ENCODE measurements at places on chromosomes 5 and 9.
A peak's percentile ranks its signal among the peaks of the same experiment; 100 is the strongest.

GRCh38 chr9:107948086-107948485 is 458.5 kb upstream of the KLF4 start:
- no peak for DNase-seq

- no peak for DNase-seq
Observed at GRCh38 chr5:150112201-150113046, 26.1 kb upstream of the CSF1R start.

DNA sequence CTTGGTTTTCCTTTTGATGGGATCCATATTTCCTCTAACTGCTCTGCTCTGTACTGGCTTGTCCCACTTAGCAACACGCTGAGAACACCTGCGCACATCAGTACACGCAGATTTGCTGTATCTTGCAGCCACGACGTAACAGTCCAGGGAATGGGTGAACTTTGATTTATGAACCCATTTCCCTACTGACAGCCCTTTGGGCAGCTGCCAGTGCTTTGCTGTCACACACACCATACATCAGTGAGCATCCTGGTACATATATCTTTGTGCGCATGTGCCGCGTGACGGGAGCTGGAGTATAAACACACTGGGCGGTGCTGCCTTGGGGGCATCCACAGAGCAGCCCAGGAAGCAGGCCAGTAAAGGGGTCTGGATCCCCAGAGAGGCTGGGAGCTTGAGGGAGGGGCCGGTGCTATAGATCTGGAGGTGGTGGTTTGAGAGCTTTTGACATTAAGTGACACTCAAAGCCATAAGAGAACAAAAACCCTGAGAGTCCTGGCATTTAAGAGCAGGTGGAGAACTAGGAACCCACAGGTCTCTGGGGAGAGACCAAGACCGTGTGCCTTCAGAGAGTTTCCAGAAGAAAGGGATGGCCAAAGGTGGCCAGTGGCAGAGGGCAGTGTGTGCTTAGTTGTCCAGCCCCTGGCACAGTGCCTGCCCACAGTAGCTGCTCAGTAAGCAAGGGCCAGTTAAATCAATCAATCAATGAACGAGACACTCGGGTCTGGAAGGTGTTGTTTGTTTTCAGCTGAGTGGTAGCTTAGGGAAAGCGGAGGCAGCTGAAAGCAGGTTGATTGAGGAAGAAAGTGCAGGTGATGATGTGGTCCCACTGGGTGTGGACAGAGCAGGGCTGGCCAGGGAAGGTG is 53.7 kb downstream of the LMX1B start:
- no peak for DNase-seq

GRCh38 chr5:169791251-169791650 is 154.2 kb downstream of the DOCK2 start:
- no peak for DNase-seq

- DNase-seq = no peak
Observed at GRCh38 chr9:93621922-93622321, 45.5 kb downstream of the PHF2 start.

GRCh38 chr5:150918613-150919012 is 13.8 kb upstream of the ZNF300 start:
- peak; percentile 47 for DNase-seq

GRCh38 chr9:20941174-20941690 is 90.2 kb downstream of the HACD4 start:
- DNase-seq = peak; percentile 74

GRCh38 chr9:82891321-82891720 is 171.6 kb downstream of the RASEF start:
- no peak for DNase-seq

DNA sequence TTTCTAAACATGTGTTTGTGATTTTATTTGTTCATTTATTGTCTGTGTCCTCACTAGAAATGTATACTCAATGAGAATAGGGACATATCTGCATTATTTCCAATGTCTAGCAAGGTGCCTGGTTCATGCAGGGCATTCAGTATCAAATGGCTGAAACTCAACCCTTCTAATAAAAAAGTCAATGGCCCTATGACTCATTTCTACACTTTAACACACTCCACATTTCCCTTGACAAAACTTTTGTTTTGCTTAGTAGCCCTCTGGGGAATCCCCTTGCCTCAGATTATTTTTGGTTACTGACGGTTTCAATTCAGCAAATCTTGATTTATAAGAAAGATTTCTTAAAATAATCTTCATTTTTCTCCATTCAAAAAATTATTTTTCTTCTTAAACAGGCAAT is 206.0 kb upstream of the DMRTA1 start:
- peak; percentile 49 for DNase-seq

- DNase-seq = no peak
Observed at GRCh38 chr9:33687779-33688178, 107.6 kb upstream of the PRSS3 start.

GRCh38 chr5:107504424-107504823 is 166.3 kb downstream of the EFNA5 start:
- no peak for DNase-seq

- no peak for DNase-seq
Observed at GRCh38 chr5:103086547-103086946, 33.4 kb downstream of the GIN1 start.

GRCh38 chr9:33254211-33254610 is 10.3 kb downstream of the BAG1 start:
- DNase-seq = no peak

GRCh38 chr5:59401637-59402036 is 491.9 kb downstream of the PDE4D start:
- no peak for DNase-seq

GRCh38 chr5:15495026-15495425 is 5.0 kb upstream of the FBXL7 start:
- DNase-seq = no peak

DNA sequence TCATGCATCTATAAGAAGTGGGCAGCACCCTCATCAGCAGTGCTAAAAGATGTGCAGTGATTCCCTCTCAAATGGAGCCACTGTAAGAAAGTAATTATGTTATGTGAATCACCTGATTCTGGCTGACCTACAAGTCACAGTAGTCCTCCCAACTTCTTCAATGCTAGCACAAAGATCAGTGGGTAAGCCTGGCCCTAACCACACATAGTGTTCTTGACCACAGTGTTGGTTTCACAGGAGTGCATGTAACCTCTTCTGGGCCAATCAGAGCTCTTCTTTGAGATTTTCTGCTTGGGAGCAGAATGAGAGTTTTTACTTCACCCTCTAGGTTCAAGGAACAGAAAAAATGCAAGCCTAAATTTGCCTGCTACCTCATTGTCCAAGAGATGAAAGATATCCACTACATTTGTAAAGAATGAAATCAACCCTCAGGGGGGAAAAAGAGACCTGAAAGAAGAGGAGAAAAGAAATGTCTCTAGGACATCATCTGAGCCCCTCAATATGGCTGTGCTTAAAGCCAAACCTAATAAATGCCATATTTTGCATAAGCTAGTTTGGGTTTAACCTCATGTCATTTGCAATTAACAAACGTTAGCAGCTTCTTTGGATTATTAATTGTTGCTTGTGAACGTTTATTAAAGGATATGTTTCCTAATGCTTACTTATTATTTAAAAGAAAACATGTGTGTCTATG is 65.3 kb upstream of the ADRB2 start:
- DNase-seq = no peak

DNA sequence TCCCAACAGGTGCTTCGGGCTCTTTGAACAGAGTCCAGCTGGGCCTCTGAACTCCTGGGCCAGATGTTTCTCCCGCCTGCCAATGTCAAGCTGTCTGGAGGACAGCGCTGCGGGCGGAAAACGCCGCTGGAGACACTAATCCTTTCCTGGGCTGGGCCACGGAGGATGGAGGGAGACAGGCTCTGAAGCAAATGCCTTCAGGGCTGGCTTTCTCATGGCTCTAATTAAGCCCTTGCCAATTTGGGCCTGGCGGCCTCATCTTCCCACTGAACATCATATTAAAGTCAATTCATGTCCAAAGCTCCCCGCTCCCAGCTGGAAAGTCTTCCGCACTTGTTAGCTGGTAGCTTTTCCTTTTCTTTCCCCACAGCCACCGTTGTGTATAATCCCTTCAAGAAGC is 72.7 kb downstream of the NTNG2 start:
- no peak for DNase-seq

DNA sequence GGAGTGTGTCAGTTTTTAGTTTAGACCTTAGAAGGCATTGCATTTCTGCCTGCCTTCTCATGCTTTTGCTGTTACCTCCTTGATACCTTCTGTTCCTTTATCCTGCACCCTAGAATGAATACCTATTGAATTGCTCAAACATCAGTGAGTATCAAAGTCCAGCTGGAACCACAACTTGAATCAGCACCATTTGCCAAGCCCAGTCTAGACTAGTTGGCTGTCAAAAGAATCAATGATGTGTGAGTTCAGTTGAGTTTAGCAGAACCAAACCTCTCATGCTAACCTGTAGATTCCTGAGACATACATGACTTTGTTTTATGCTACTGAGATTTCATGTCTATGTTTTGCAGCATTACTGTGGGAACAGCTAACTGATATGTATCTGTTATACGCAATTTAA is 116.6 kb downstream of the FAM170A start:
- DNase-seq = no peak

DNA sequence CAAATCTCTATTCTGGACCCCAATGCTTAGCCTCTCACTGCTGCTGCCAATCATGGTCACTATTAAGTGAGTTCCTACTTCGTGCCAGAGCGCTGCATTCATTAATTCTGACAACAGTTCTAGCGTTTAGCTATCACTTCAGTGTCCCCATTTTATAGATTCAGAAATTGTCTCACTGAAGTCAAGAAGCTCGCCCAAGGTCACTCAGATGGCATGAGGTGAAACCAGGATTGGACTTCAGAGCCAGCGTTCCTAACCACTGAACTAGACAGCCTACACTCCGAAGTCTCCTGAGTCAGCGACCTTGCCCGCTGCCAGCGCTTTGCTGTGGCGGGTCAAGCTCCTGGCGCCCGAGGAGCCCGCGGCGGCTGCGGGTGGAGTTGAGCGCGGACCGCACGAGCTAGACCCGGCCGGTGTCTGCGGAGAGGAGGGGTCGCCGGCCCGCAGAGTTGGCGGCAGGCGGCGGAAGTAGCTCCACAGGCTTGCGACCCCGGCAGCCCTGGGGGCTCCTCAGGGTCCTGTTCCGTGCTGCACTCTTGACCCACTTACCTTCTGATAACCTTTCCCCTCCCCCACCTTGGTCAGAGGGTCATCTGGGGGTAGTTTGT is 2.1 kb upstream of the GABRB2 start:
- no peak for DNase-seq

- no peak for DNase-seq
Observed at GRCh38 chr9:79974806-79975422, 403.1 kb downstream of the TLE4 start.

DNA sequence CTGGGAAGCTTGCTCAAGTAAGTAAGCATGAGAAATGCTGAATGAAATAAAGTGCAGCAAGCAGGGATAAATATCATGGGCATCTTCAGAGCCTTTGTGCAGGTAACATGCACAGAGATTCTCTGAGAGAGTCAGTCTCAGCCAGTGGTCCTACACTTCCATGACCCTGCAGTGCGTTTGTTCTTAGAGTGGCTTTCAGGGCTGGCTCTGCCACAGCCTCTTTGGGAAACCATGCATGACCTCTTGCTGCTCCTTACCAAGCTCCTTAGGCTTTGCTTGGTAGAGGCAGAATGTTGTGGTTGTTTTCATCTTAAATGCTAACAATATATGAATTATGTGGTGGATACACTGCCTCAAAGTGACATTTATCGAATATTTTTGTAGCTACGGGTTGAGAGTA is 5.4 kb downstream of the SYK start:
- DNase-seq = no peak

GRCh38 chr9:133981958-133982681 is 10.0 kb downstream of the VAV2 start:
- no peak for DNase-seq

DNA sequence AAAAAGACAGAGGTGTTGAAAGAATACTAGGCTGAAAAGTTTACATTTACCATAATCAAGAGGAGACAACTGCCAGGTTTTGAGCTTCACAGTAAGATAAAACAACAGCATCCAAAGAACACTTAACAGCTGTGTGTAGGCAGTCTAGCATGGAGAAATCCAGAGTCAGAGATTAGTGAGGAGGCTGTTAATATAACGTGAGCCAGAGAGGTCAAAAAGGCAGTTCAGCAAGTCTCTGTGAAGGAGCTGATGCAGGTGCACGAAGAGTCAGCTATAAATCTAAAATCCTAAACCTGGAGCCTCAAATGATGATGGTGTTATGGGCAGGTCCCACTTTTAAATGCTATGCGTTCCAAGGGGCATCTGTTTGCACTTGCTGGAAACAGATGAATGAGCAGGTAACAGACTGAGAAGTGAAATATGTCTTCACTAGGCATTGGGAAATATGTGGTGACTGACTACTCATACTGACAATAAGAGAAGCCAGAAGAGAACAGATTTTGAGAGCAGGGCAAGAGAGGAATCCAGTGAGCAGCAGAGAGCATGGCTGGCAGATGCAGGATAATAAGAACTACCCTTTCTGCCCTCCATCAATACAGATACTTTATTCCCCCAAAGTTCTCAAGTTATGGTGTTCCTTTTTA is 8.7 kb downstream of the APTX start:
- no peak for DNase-seq

- no peak for DNase-seq
Observed at GRCh38 chr5:126309860-126310259, 113.3 kb upstream of the GRAMD2B start.

- DNase-seq = no peak
Observed at GRCh38 chr5:143757116-143757515, 54.8 kb upstream of the HMHB1 start.

- DNase-seq = no peak
Observed at GRCh38 chr5:33764786-33765185, 127.0 kb downstream of the ADAMTS12 start.

DNA sequence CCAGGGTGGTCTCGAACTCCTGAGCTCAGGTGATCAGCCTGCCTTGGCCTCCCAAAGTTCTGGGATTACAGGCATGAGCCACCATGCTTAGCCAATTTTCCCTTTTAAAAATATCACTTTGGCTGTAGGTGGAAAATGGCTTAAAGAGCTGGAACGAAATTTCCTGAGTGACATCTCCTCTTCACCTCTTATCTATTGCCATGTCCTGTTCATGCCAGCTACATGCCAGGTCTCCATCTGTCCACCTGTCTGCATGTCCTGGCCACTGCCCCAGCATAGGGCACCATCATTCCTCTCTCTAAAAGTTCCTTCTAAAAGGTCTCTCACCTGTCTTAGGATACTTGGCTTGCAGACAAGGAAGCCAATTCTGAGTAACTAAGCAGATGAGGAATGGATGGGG is 2.8 kb upstream of the GRK6 start:
- no peak for DNase-seq

GRCh38 chr5:114561415-114561814 is 199.5 kb downstream of the KCNN2 start:
- DNase-seq = no peak

- DNase-seq = no peak
Observed at GRCh38 chr9:758146-758545, 83.4 kb upstream of the DMRT1 start.
